WTC11 (cell line): ENCODE measurements at places on chromosomes 6 and 20.

DNA sequence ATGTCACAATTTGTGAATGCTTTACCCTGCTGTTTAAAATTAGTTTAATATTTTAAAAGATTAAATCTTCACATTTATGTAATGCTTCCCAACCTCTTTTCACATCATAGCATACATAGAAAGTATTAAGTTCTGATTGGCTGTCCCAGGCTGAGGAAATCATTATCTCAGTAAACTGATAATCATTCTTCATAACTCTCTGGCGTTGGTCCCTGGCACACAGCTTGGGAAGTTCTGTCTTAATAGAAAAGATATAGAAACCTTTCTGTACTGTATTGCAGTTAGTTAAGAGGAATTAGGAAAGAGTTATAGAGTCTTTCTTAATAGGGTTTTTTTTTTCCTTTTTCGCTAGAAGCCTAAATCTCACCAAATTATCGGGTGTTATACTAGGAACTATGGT is 85.4 kb downstream of the CBFA2T2 start:
- DNase-seq, result no peak
- peaks cover 11% of the 10 kb centered on the region for H3K27me3 ChIP-seq
- H3K4me3 ChIP-seq, result no peak overlapping the region
- H3K27ac ChIP-seq, result no peak overlapping the region

- no peak overlapping the region for H3K4me3 ChIP-seq
- H3K36me3 ChIP-seq, result peaks cover 9% of the 10 kb centered on the region
- peaks cover 4% of the 10 kb centered on the region for H3K27me3 ChIP-seq
These were observed 27.0 kb upstream of the RNF144B start for GRCh38 chr6:18360188-18360587.

- no peak overlapping the region for H3K4me3 ChIP-seq
- H3K36me3 ChIP-seq, result no peaks in the 10 kb centered on the region
- no peaks in the 10 kb centered on the region for H3K4me1 ChIP-seq
- H3K27me3 ChIP-seq, result peaks cover under 1% of the 10 kb centered on the region
- no peak overlapping the region for H3K27ac ChIP-seq
- DNase-seq, result no peak
These were observed 127.3 kb downstream of the RTN4IP1 start for GRCh38 chr6:106501960-106502371.

- no peak overlapping the region for H3K27ac ChIP-seq
- H3K27me3 ChIP-seq, result no peaks in the 10 kb centered on the region
- no peaks in the 10 kb centered on the region for H3K36me3 ChIP-seq
- no peak for DNase-seq
- H3K4me3 ChIP-seq, result no peak overlapping the region
- peaks cover 46% of the 10 kb centered on the region for H3K4me1 ChIP-seq
These were observed 103.0 kb upstream of the HS3ST5 start for GRCh38 chr6:114445846-114446245.

- peaks cover 6% of the 10 kb centered on the region; the same call in 1 of the 2 replicates for H3K27me3 ChIP-seq
- no peak overlapping the region for H3K27ac ChIP-seq
- DNase-seq, result no peak
- peaks cover 79% of the 10 kb centered on the region for H3K36me3 ChIP-seq
These were observed 730.3 kb downstream of the DOK5 start for GRCh38 chr20:55205665-55206064.

DNA sequence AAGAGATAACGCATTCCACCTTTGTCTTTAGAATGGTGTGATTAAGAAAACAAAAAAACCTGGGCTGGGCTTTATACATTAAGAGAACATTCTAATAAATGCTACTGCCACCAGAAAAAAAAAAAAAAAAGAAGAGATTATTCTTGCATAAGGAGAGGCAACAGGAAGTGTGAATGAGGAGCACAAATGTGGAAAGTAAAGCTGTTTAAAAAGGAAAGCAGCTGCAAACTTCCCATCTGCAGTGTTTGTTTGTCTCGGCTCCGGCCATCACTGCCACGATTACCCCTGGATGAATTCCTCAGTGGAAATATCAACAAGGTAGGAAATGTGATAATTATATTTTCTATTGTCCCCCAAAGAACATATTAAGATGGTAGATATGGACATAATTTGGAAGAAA is 223.9 kb downstream of the PHF3 start:
- H3K4me1 ChIP-seq, result no peaks in the 10 kb centered on the region
- H3K27me3 ChIP-seq, result no peaks in the 10 kb centered on the region; the same call in 1 of the 2 replicates
- no peak overlapping the region for H3K4me3 ChIP-seq
